Right lung (tissue), 10 donors: ENCODE measurements at places on chromosomes 16 and 17. TPM values are rescaled to one million over a fixed set of nuclear protein-coding genes. Genes with fewer than 3 reads are reported as not detected.

Gene CRISPLD2
- 20.6 TPM for polyA plus RNA-seq

Gene NGFR
- 10.5 TPM for polyA plus RNA-seq

Gene LITAFD
- 0.14 TPM for polyA plus RNA-seq

Gene SMIM36
- polyA plus RNA-seq = 0.14 TPM

Gene KRT12
- not detected for polyA plus RNA-seq

Gene TNFAIP1
- polyA plus RNA-seq = 42.1 TPM

Gene HOXB1
- 0.15 TPM for polyA plus RNA-seq

Gene CLEC10A
- polyA plus RNA-seq = 4.3 TPM

Gene ARRB2
- 56.5 TPM for polyA plus RNA-seq

Gene SEPTIN1
- polyA plus RNA-seq = 3.0 TPM

Gene COL1A1
- polyA plus RNA-seq = 1,084 TPM

Gene MFAP4
- polyA plus RNA-seq = 514 TPM

Gene NPIPB9
- 1.6 TPM for polyA plus RNA-seq

Gene CRYBA1
- not detected for polyA plus RNA-seq

Gene CCDC200
- polyA plus RNA-seq = 13.0 TPM

Gene SPATA32
- polyA plus RNA-seq = 0.24 TPM

Gene CDRT15L2
- polyA plus RNA-seq = not detected

Gene GPRC5C
- 61.0 TPM for polyA plus RNA-seq

Gene EFNB3
- 36.1 TPM for polyA plus RNA-seq

Gene TBC1D3E
- not detected for polyA plus RNA-seq
